ENCODE measurements at places on chromosomes 2 and 18.

GRCh38 chr18:47701134-47701533, 229.3 kb downstream of the SMAD2 start:
- DNase-seq, result no peak

DNA sequence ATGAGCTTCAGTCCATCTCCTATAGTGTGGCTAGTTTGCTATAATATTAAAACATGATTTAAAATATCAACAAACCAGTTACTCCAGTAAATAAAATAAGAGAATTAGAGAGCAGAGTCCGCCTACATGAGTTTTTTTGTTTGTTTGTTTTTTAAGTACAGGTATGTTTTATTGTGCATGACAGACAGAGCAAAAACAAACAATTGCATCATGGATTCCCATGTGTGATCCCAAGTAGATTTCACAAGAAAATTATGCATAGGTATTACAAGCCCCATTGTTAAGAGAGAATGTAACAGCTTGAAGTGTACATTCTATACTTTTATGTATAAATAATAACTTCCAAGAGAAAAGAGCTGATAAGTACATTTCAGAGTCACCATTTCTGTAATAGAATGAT, 21.0 kb downstream of the SULT1C3 start:
- peak; percentile 45 for DNase-seq

DNA sequence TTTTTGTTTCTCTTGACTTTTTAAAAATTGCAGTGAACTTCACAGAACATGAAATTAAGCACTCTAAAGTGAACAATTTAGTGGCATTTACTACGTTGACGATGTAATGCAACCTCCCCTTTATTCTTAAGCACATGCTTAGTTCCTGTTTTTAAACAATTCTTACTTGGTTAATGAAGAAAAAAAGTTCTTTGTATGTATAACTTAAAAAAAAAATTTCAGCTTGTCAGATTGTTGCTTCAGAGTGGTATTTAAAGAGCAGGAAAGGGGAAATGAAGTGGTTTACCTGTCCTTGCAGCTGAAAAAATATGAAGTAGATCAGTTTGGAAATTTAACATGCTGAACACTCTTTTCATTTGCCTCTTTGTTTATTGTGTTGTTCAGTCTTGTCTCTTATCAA, 95.7 kb upstream of the RASGRP3 start:
- DNase-seq, result no peak

DNA sequence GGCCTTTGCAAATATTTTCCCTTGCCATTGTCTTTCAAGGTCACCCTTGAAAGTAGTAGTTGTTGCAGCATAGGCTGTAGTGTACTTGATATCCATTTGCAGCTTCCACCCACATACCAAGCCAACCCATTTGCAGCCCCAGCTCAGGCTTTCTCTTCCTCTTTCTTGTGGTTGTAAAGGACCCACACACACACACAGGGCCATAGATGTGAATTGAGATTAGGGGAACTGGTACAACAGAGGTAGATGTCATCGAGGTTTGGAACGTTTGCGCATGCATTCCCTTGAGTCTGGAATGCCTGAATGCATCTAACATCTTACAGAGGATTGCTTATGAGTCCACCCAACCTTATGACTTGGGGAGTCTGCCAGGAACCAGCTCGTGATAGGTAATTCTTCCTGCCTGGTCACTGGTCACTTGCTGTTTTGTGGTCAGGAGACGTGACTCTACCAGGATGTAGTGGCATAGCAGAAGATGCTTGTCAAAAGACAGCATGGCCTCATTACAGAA, 91.9 kb downstream of the MRPS9 start:
- DNase-seq, result no peak

GRCh38 chr2:196729418-196729817, 70.1 kb downstream of the GTF3C3 start:
- no peak for DNase-seq

- no peak for DNase-seq
These were observed 1.1 kb downstream of the PAX8 start for GRCh38 chr2:113277474-113278072.

- DNase-seq, result no peak
These were observed 29.1 kb upstream of the SELENOI start for GRCh38 chr2:26316845-26317244.

DNA sequence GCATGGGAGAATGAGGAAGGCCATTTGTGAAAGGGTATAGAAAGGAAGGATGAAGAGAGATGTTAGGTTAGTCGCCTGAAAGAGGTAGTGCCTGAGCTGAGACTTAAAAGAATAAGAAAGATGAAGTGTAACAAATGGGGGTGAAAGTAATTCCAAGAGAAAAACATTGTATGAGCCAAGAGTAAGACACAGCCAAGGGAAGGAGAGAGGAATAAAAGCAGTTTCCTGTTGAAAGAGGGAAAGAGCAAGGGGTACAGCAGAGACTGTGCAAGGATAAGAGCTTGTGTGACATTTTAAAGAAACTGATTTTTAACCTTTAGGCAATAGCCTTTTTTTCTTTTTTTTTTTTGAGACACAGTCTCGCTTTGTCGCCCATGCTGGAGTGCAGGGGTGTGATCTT, 4.8 kb upstream of the RBBP8 start:
- DNase-seq, result no peak

DNA sequence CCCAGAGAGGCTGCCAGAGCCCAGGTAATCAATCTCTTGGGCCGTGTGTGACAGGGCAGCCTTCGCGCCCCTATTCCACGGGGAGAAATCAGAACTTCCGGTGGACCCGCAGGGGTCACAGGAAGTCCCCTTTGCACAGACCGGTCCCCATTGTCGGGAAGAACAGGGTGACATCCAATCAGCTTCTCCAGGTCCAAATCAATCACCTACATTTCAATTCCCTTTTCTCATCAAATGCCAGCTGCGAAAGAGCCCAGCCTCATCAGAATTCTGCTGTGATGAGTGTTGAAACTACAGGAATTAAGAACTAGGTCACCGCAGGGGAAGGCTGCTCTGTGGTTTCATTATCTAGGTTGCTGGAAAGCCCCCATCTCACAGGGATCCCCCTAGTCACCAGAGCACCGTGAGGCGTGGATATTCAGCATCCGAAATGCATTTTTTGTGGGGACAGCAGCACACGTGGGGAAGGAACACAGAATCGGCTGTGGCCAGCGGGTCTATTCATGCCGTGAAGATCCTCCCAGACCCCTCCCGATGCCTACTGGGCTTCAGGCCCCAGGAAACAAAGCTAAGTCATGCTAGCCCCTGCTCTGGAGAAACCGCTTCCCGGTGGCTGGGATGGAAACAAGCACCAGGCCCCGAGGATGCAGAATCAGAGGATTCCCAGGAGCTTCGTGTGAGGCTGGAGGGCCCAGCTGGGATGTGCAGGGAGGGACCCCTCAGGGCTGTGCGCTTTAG, 193.7 kb upstream of the ID2 start:
- DNase-seq, result no peak

- DNase-seq, result peak; percentile 9
These were observed 84.1 kb upstream of the POMC start for GRCh38 chr2:25252291-25253152.

DNA sequence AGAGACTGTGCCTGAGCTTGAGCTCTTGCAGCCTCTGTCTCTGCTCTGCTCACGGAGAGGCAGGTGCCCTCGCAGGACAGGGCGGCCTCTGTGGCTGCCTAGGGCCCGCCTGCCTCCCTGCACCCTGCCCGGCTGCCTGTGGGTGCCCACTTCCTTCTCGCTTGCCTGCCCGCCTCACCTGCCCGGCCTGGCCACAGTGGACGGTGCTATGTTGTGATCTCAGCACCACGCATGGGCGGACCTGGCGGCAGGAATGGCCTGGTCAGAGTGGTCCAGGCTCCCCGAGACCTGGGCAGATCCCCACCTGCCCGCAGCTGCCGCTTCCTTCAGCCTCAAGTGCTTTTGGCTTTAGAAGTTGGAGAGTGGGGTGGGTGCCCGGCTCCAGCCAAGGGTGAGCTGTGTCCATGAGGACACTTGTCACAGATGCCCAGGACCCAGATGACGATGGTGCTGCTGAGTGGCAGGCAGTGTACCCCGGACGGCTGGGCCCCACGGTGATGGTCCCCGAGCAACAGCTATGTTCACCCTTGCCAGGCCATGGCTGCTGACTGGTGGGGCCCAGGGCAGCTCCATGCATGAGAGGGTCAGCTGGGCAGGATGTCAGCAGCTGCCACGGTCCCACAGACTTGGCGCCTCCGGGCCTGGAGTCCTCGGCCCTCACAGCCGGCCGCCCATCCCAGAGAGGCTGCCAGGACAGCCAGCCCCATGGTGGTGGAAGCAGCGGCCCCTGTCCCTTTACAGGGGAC, 25.3 kb downstream of the RTP5 start:
- no peak for DNase-seq

DNA sequence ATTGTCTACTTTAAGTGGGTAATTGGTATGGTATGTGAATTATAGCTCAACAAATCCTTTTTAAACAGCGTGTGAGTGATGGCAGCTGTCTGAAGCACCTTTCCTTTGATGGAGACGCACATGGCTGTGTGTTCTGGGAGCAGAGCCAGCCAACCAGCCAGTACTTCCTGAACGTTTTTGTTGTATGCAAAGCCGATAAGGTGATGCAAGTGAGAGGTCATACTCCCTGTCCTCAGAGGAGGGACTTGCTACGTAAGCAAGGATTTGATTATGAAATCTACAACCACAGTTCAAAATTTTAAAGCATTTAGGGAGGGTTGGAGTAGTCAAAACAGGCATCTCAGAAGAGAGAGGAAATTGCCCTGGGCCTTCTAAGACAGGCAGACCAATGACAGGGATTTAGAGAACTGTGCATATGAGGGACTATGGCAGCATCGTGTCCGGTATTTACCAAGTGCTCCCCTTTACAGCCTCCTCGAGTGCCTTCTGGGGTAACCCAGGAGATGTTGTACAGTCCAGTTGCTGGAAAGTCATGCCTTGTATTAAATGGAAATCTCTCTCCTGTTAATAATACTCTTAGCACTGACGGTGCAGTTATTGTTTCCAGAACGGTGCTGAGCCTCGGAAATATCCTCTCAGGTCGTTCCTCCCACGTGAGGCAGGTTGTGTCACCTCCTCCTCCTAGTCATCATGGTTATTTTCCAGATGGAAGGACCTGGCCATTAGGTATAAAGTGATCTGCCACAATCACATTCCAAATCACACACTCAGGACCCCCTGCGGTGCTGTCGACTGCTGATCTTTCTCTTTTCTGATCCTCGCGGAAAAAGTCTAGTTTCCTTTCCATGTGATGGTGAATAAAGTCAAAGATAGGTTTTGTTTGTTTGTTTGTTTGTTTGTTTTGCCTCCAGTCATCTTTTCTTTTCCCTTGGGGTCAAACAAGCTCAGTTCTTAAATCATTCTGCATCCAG, 28.4 kb downstream of the ARHGEF4 start:
- peak; percentile 99 for DNase-seq

DNA sequence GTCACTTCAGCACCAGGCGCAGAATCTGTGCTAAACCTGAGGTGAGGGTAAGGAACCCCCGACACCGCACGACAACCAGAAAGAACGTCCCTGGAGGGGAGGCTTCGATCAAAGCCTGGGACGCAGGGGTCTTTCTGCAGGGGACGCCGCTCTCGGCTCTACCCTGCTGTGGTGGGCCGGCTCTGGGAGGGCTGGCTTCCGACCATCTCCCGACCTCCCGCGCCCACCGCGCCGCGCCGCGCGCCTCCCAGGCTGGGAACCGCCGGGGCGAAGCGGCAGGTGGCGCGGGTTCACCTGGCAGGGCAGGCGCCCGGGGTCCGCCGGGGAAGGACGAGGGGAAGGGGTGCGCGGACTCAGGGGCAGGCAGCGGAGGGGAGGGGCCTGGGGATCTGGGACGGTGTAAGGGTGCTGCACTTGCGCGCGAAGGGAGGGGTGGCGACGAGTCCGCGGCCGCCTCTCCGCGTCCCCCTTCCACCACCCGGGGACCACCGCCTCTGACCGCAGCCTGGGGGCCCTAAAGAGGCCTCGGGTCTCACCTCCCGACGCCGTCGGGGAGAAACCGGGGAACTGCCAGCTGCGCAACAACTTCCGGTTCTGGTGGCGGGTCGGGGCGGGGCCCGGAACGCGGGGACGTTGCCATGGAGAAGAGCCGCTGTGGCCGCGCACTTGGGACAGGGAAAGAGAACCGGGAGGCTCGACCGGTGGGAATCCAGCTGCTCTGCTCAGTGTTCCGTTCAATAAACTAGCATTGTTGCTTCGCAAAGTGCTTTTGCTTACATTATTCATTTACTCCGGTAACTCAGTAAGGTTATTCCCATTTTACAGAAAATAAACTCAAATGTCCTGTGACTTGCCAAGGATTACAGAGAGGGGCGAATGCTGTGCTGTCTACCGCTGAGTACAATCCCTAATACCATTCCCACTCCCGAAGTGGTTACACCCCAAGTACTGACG, at the start of gene ZNF396:
Gene ZNF396 (minus strand): TSS at position 596 of the 954 bp plus-strand sequence. CDS start 3,045 bp downstream, outside the sequence.
- DNase-seq, result peak; percentile 54

- no peak for DNase-seq
These were observed 36.6 kb downstream of the GPR155 start for GRCh38 chr2:174450021-174450816.

- DNase-seq, result peak; percentile 64
These were observed 56.2 kb upstream of the ATP8B1 start for GRCh38 chr18:57859314-57859713.

GRCh38 chr2:161307676-161308075, 549 bp upstream of the PSMD14 start:
- DNase-seq, result no peak

- no peak for DNase-seq
These were observed 19.3 kb upstream of the PDE1A start for GRCh38 chr2:182446087-182446486.

DNA sequence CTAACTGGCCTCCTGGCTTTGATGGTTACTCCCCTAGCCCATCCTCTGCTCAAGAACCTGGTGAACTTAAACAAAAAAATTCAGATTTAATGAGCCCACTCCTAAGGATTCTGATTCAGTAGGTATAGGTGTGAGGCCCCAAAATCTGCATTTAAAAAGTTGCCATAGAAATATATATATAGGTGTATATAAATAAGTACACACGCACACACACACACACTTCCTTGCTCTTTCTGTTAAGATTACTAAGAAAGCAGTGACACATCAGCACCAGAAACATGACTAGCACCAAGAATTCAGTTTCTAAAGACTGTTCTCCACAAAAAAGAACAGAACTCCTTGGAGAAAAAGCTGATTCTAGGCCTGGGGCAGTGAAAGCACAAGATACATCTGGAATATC, 17.8 kb downstream of the EML6 start:
- peak; percentile 34 for DNase-seq

- DNase-seq, result no peak
These were observed 155.9 kb upstream of the MAP3K20 start for GRCh38 chr2:172919732-172920131.

- DNase-seq, result no peak
These were observed 133.2 kb downstream of the NCK2 start for GRCh38 chr2:105877945-105878344.

- peak; percentile 12 for DNase-seq
These were observed 125.4 kb downstream of the TPO start for GRCh38 chr2:1538663-1539062.

DNA sequence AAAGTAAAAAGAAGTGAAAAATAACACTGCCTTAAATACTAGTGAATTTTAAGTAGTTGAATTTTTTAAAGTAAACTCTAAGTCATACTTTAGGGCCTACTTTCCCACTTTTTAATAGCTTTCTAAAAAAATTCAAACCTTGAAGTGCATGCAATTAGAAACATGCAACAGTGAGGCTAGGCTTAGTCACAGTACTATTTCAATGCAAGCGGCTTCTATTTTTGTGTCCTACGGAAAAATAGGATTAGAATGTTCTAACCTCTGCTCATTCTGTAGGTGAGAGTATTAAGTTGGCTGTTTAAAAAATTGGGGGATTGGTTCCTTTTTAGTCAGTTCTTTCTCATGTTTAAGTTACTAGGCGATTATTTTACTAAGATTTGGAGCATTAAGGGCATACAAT, 39.1 kb upstream of the PSMD14 start:
- no peak for DNase-seq

GRCh38 chr2:141591787-141592186, 539.0 kb downstream of the LRP1B start:
- no peak for DNase-seq

GRCh38 chr2:241769819-241770184, 6.8 kb upstream of the GAL3ST2 start:
- no peak for DNase-seq
